NCI-H510A (cell line): ENCODE measurements at places on chromosomes 6 and 20.

DNA sequence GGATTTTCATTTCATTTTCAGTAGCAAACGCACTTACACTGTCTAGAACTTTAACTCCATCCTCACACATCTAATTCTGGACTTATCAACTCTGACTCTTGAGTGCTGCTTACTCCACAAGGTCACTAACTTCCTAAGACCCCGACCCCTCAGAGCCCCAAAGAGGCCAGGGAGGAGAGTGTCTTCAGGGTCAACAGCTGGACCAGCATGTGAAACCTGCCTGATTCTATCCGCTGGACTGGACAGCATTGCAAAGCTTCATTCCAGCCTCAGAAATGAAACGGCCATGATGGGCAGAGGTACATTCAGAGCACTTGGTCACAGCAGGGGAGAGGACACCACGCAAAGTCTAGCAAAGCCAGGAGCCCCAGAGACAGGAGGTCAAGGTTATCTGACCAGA lies 9.1 kb downstream of the RNASET2 start:
- no peak for DNase-seq

GRCh38 chr6:80988892-80989291 lies 763.6 kb downstream of the TENT5A start:
- DNase-seq = no peak

DNA sequence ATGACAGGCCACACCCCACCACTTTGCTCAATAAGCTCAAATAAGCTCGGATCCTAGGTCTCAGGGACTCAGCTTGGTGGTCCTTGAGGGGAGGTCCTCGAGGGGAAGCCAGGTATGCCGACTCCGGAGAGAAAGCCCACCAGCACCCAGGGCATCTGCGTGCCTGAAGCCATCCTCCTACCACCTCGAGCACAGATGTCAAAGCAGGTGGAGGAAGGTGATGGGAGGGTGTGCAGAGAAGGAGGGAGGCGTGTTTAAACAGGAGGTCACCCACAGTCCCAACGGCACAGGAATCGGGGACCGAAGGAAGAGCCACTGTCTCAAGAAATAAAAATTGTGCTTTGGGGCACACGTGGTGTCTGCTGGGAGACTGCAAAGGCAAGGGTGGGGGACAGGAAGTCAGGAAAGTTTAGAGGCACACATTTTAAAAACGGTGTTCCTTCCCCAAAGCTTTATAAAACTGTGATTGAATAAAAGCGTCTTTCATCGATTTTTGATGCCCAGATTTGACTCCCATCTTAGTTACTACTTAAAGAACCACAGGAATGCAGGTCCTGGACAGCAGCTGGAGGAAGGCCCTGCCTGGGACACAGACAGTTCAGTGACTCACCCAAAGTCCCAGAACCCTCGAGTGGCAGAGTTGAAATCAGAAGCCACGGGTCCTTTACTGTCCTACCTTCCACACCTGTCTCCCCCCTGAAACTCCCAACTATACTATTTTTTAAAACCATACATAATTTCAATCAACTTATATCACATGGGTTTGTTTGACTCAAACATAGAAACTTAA lies 221.0 kb upstream of the PDE10A start:
- DNase-seq = no peak

DNA sequence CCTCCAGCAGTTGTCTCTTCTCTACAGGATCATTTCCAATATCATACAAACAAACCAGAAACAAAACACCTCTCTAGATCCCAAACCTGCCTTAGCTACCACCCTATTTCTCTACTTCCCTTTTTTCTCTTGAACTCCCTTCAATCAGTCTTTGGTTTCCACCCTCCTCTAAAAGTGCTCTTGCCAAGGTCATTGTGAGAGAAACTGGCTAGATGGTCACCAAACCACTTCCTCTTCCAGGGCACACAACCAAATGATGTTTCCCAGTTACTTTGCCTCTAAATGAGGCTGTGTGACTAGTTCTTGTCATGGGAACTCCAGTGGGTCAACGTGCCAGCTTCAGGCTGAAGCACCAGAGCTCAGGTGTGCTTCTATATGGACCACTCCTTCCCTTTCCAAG lies 85.8 kb upstream of the ARMC2 start:
- DNase-seq = no peak

- no peak for DNase-seq
Observed at GRCh38 chr6:82057846-82058554, 189.5 kb downstream of the IBTK start.
